Aorta (tissue), 5 donors: ENCODE measurements at places on chromosomes 11 and 22.

DNA sequence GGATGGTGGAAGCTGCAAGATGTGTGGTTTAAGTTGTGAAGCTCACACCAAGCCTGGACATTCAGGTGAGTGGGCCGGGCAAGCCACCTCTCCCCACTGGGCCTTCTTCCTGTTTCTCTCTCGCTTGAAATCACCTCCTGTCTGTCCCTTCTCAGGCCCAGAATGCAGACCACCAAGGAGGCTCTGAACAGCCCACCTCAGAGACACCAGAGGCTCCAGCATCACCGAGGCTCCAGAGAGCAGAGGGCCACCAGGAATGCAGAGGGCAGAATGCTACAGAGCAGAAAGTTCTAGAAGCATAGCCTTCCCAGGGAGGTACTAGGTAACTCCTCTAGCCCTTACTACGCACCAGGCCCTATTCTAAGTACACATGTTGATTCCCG, 14.8 kb upstream of the IL2RB start:
- DNase-seq = no peak

GRCh38 chr22:30040499-30041260, 39.6 kb upstream of the HORMAD2 start:
- DNase-seq = no peak

- no peak for DNase-seq
These were observed 73.3 kb upstream of the ISX start for GRCh38 chr22:34992672-34993071.

- no peak for DNase-seq
These were observed 17.2 kb downstream of the PPFIBP2 start for GRCh38 chr11:7531011-7531410.

DNA sequence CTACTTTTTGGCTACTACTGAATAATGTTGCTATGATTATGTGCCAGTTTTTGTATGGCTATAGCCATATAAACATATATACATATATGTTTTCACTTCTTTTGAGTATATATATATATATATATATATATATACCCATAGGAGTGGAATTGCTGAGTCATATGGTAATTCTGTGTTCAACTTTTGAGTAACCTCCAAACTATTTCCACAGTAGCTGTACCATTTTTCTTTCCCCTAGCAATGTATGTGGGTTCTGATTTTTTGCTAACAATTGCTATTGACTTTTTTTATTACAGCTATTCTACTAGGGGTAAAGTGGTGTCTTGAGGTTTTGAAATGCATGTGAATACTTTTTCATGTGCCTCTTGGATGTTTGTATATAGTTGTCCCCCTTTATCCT, 30.4 kb downstream of the CBL start:
- no peak for DNase-seq

- no peak for DNase-seq
These were observed 6.5 kb downstream of the OR10A6 start for GRCh38 chr11:7924536-7924935.

- no peak for DNase-seq
These were observed 566.8 kb upstream of the KIRREL3 start for GRCh38 chr11:127567237-127567932.

GRCh38 chr11:6646576-6646917, 9.1 kb downstream of the DCHS1 start:
- DNase-seq = no peak

DNA sequence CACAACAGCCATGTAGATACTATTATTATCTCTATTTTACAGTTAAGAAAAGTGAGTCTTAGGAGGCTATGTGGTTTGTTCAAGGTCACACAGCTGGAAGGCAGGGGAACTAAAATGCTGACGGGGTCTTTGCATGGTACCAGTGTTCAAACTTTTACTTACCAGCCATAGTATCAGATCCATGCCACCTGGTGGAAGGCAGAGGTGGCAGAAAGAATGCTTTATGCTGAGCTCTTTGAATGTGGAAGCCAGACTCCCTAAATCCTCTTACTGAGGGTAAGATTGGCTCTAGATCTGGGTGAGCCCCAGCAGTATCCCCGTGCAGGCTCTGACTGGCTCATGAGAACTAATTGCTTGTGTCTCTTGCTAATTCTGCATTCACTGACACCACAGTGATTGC, 54.3 kb upstream of the NAV2 start:
- DNase-seq = no peak

DNA sequence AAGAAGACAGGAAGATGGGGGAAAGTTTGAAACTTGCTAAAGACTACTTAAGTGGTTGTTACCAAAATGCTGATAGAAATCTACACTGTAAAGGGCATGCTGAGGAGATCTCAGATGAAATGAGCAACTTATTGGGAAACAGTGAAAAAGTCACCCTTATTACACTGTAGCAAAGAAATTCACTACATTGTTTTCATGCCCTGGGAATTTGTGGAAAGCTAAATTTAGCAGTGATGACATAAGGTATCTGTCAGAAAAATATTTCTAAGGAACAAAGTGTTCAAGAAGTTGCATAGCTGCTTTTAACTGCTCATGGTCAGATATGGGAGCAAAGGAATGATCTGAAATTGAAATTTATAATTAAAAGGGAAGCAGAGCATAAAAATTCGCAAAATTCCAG, 702.4 kb upstream of the LRRC4C start:
- no peak for DNase-seq

DNA sequence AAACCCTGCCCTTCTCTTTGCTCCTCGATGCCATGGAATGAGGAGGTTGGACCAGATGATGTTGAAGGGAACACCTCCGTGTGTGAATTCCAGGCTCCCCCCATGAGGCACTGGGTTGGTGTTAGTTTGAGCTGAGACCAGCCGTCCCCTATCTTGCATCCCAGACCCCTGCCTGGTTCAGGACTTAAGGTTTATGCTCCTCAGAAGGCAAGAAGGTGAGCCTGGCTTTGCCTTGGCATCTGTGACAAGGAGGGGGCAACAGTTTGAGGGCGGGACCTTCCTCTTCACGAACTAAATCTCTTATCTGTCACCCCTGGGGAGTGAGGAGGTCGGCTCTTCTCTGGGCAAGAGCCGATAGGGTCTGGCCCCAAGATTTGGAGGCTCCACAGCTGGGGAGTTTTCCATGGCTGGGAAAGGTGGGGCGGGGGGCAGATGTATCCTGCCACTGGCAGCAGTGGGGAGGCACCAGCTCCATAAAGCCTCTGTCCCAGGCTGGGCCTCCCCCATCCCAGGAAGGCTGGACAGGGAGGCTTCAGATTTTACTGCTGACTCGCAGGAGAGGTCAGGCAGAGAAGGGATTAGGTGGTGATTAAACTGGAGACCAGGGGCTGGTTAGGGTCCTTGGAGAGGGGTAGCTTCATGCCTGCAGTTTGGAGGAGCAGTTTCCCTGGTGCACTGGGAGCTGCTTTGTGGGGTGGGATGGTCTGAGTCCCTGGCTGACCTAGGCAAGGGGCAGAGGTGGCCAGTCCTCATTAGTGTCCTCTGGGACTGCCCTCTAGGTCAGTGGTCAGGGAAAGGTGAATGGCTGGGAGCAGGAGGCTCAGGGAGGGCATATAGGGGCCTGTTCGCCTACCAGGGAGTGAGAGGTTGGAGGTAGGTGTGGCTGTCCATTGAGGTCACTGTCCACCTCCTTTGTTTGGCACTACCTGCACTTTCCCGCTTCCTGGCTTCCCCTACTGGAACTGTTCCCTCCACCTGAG, 1.1 kb downstream of the SEC14L2 start:
- DNase-seq = no peak

- no peak for DNase-seq
These were observed 80.8 kb downstream of the SGSM3 start for GRCh38 chr22:40451210-40451609.

DNA sequence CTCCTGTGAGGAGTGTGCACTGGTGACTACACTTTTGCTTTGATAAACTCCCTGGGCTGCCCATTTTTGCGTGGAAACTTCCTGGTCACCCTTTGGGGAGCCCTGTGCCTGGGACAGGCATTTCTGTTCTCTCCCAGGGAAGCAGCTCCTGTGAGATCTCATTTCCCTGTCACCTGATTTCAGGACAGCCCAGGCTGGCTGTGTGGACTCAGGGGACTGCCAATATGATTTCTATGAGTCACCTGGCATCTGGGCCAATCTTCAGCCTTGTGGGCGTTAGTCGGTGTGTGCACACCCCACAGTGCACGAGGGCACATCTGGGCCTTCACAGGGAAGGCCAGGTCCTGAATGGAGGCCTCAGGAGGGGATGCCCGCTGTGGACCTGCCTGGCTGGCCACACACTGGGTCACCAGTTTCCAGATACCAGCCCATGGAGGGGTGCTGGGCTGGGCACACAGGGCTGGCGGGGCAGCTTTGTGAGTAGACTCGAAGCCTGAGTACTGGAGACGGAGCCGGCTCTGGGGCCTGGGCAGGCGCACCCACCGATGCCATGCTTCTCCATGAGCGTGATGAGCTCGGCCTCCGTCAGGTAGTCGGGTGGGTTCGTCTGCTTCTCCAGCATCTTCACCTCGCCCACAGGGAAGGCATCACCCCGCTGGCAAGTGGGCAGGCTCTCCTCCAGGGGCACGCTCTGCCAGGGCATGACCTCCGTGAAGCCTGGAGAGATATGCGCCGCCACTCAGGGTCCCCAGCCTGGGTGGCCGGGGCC, 9.4 kb upstream of the PPM1F start:
- no peak for DNase-seq

DNA sequence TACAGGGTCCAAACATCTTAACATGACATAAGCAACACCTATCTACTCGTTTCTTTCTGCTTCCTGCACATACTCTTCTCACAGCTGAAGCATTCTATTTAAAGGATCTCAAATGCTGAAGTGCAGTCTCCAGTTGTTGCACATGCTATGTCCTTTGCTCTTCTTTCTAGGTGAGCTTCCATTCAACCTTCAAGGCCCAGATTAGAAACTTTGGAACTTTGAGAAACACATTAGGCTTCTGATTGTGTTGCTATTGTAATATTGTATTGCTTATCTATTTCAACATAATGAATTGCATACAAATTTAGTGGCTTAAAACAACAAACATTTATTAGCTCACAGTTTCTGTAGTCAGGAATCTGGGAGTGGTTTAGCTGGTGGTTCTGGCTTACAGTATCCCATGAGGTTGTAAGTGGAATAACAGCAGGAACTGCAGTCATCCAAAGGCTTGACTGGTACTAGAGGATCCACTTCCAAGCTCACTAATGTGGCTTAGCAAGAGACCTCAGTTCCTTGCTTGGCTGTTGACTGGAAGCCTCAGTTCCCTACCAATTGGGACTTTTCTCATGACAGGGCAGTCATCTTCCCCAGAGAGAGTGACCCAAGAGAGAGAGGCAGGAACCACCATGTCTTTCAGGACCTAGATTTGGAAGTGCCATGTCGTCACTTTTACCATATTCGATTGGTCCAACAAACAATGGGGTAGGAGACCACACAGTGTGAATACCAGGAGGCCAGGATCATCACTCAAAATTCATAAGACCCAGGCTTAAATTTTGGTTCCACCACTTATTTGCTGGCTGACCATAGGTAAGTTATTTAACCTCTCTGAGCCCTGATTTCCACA, 27.2 kb upstream of the RASSF10 start:
- DNase-seq = no peak

- no peak for DNase-seq
These were observed 300.7 kb upstream of the PDGFD start for GRCh38 chr11:104464691-104465090.

DNA sequence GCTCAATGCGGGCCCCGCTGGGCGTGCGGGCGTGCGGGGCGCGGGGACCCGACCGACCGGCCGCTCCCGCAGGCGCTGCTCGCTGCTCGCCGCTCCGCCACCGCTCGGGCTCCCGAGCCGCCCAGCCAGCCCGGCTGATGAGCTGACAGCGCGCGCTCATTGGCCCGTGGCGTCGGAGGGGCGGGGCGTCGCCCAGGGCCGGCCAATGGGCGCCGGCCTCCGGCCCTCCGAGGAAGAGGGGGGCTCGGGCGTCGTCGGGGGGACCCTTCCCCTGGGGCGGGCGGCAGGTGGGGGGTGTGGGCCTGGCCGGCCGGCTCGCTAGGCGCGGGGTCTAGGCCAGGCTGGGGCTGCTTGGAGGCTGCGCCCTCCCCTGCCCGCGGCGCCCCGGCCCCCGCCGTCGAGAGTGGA, at the start of gene SCUBE1:
TSS of gene SCUBE1 (minus strand) at position 111 of the 408 bp plus-strand sequence. CDS start 111 bp downstream, outside the sequence.
- DNase-seq = peak; percentile 86

DNA sequence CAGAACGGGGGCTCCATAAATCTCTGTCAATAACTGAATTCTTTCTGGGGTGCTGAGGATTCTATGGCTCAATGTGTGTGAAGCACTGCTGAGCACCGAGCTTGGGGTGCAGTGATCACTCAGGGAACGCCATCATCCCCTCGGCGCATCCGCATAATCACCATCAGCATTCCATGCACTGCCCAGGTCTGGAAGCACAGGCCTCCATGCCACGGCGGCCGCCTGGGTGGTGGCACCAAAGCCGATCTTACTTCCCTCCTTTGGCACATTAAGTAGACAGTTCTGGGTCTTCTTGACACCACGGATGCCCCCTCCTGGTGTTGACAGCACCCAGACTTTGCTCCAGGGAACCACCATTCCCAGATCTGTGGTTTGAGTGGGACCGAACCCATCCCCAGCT, 15.6 kb downstream of the LTO1 start:
- peak; percentile 50 for DNase-seq

- no peak for DNase-seq
These were observed 20.9 kb downstream of the HPS4 start for GRCh38 chr22:26462641-26463040.
